ENCODE measurements at places on chromosomes 16 and 17.

DNA sequence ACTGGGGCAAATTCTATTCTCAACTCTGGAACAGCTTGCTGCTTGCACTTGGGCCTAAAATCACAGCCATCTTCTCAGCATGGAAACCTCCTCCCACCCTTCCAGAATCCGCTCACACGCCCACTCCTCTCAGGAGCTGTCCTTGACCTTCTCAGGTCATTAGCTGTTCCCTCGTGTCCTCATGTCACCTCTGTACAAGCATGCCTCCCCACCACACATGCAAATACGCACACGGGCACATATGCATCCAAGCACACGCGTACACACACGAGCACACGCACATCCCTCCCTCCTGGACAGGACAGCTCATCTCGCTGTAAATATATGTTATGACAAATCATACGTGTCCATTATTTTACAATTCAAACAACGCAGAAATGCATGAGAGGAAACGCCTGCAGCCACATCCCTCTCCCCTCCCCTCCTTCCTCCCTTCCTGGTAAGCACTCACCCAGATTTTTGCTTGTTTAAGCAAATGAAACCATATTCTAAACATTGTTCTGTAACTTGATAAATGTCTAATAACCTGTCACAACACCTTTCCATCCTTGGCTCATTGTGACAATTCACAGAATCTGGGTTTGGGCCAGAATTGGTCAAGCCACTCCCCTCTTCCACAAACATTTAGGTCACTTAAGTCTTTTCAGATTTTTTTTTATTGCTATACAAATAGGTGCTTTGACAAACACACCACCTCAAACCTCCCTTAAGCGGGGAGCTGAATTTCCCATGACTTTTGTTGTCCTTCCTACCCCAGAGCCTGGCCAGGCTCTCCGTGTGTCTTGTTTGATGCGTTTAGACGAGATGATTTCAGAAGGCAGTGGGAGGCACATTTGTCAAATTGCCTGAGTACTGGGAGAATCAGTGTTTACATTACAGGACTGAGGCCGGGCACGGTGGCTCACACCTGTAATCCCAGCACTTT is 41.7 kb downstream of the DNAH17 start:
- DNase-seq: no peak

DNA sequence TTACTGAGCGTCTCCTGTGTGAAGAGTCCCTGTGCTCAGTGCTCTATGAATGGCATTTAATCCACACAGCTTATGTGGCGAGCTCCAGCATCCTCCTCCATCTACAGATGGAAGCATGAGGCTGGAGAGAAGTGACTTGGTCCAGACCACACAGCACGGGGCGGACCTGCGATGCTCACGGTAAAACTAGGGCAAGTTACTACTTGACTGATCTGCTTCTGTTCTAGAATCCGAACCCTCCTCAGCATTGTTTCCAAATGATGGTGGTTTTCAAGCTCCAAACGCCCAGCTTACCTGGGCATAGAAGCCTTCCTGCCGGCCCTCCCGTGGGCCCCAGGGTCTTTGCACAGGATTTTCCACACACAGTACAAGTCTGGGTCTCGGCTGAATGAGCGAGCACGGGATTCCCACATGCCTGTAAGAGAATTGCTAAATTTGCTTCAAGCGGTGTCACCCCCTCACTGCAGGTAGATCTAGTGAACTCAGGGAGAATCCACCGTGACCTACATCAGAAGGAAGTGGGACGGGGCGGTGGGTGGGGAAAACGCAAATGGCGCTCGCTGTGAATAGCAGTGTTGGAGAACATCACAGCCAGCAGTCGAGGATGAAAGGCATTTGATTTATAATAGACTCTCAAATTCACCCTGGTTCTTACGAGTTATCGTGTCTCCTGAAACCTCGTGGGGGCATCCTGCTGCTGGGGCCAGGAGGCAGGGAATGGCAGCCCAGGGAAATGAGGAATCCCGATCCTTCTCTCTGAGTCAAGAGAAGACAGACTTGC is 101.1 kb downstream of the CMIP start:
- DNase-seq: no peak

GRCh38 chr17:76004750-76005262 is 4.2 kb downstream of the CDK3 start:
- DNase-seq: no peak

GRCh38 chr16:15572329-15573001 is 70.5 kb downstream of the MARF1 start:
- no peak for DNase-seq

GRCh38 chr16:20881503-20881878 is 18.7 kb downstream of the DCUN1D3 start:
- DNase-seq: no peak

Data from Kasumi-1 (cell line).